Endothelial cell (in vitro differentiated cells): ENCODE measurements at places on chromosomes 5 and 9. TPM values are rescaled to one million over a fixed set of nuclear protein-coding genes. Genes with fewer than 3 reads are reported as not detected.

PCSK1 gene
- 0.41 TPM for total RNA-seq

SLC45A2 gene
- total RNA-seq, result 0.15 TPM

PCDHB11 gene
- 6.4 TPM for total RNA-seq

PCDHA10 gene
- total RNA-seq, result 16.9 TPM

GABRA1 gene
- total RNA-seq, result not detected

FAM151B gene
- 2.1 TPM for total RNA-seq

ERCC8 gene
- 15.3 TPM for total RNA-seq

IL9 gene
- total RNA-seq, result not detected

PIP5KL1 gene
- 2.4 TPM for total RNA-seq
